ENCODE measurements at places on chromosomes 6 and 20.

DNA sequence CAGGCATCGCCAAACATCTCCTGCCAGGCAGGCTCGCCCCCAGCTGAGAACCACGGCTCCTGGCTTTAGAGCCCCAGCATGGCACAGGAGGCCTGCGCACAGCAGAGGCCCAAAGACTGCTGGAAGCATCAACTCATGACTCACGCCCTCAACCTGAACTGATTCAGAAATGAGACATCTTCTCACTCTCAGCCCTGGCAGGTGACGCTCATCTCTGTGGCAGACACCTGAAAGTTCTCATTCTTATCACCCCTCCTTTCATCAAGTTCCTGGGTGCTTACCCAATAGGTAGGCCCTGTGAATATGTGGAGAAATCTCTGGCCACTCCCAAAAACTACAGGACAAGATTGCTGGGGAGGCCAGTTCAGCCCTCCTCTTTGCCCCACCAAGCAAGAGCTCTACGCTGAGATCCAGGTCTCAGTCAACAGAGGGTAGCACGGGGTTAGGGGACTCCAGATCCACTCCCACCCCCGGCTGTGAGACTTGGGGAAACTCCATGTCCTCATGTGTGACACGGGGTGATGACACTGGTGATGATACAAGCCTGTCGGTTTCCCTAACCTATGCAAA lies 11.3 kb downstream of the NFATC2 start:
- DNase-seq: no peak

GRCh38 chr6:17101422-17102257 lies at the start of gene STMND1:
TSS of gene STMND1 (plus strand) at chr6:17102050. CDS start at chr6:17102258, 208 bp downstream.
- no peak for DNase-seq

DNA sequence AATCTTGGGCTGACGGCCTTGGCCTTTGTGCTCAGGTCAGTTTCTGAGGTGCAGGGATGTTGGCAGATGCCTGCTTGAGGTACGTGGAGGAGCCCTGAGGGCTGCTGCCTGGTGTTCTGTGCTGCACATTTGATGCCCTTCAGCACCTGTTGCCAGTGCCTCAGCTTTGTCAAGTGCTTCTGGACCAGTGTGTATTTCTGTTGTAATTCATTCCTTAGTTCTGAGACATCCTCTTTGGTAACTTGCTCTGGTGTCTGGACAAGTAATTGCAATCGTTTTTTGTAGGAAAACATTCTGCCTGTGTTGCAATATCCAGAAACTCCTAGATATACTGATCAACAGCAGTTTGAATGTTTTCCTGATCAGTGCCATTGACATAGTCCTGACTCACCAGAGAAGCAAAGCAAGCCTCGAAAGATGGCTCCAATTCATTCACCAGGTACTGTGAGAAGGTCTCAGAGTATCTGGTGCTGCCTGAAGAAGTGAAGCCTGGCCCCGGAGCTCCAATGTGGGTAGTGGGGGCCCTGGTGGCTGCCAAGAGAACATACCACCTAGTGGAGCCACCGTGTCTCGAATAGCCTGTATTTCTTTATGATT lies 26.7 kb downstream of the ZNF337 start:
- peak; percentile 84 for DNase-seq

- no peak for DNase-seq
Measured at GRCh38 chr6:144460327-144461095, 175.4 kb downstream of the UTRN start.

- no peak for DNase-seq
Measured at GRCh38 chr6:34338377-34338776, 54.1 kb downstream of the NUDT3 start.

DNA sequence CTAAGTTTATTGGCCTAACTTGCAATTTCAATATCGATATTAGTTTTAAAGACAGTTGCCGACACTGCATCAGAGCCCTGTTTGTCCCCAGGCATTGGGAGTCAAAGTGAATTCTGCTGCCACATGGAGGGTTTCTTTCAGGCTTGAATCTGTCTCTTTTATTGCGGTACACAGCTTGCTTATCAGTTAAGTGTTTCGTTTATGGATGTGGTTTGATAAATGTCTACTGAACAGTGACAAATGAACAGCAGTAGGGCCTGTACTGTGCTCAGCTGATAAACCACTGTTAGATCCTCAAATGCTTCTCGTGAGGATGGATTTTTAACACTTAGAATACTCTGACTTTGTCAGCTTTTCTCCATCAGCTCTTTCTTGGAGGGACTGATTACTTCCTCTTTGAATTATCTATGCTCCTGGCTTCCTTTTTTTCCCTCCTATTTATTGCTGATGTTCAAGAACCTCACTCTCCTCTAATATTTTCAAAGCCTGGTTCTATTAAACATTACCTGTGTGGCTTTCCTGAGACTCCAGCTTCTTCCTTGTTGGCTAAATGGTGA lies 240.8 kb downstream of the PLCB1 start:
- DNase-seq: no peak

DNA sequence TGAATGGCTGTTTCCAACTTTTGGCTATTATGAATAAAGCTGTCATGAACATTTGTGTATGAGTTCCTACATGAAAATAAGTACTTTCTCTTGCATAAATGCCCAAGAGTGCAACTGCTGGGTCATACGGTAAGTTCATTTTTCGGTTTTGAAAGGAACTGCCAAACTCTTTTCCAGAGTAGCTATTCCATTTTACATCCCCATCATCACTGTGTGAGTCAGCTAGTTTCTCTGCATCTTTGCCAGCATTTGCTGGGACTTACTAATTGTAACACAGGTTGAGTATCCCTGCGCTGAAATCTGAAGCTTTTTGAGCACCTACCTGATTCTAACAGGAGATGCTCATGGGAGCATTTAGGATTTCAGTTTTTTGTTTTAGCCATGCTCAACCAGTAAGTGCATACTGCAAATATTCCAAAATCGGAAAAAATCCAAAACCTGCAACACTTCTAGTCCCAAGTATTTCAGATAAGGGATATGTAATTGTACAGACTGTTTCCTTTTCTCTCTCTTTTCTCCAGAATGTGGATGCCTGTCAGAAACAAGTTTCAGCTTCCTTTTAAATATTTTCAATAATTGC lies 118.4 kb downstream of the DTNBP1 start:
- no peak for DNase-seq

DNA sequence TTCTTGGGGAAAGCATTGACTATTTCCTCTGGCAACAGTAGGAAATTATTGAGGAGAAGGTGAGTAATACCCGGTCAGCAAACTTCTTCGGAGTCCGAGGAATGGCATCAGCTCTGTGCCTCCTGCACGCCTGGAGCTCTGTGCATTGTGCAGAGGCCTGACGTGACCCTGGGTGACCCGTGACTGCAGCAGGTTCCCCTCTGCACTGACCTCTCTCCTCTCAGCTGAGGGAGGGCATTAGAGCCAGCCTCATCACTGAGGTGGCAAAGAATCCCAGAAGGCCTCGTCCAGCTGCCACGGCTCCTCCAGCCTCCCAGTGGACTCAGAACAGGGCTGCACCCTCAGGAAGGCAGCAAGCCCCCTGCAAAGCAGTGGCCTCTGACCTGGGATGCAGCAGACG lies 502.9 kb downstream of the CD83 start:
- no peak for DNase-seq

DNA sequence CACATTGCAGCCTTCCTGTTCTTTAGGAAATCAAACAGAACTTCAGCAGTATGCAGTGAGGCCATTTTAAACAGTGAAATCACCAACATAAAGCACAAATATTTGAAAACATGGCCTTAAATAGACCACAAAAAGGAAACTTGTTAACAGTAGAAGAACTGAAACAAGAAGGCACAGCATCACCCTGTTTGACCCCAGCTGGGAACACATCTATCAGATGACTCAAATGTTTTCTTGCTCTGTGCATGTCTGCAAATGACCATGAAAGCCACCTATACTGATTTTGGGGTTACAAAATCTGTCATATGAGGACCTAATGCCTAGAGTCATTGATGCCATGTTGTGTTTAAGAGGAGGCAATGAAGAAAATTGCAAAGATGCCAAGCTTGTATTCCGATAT lies 123.8 kb upstream of the ADGRF1 start:
- peak; percentile 27 for DNase-seq

GRCh38 chr6:112362027-112362795 lies 15.1 kb downstream of the RFPL4B start:
- DNase-seq: no peak

GRCh38 chr6:24323632-24324337 lies 34.1 kb downstream of the DCDC2 start:
- no peak for DNase-seq

GRCh38 chr6:143396497-143397226 lies 53.8 kb downstream of the ADAT2 start:
- DNase-seq: no peak

DNA sequence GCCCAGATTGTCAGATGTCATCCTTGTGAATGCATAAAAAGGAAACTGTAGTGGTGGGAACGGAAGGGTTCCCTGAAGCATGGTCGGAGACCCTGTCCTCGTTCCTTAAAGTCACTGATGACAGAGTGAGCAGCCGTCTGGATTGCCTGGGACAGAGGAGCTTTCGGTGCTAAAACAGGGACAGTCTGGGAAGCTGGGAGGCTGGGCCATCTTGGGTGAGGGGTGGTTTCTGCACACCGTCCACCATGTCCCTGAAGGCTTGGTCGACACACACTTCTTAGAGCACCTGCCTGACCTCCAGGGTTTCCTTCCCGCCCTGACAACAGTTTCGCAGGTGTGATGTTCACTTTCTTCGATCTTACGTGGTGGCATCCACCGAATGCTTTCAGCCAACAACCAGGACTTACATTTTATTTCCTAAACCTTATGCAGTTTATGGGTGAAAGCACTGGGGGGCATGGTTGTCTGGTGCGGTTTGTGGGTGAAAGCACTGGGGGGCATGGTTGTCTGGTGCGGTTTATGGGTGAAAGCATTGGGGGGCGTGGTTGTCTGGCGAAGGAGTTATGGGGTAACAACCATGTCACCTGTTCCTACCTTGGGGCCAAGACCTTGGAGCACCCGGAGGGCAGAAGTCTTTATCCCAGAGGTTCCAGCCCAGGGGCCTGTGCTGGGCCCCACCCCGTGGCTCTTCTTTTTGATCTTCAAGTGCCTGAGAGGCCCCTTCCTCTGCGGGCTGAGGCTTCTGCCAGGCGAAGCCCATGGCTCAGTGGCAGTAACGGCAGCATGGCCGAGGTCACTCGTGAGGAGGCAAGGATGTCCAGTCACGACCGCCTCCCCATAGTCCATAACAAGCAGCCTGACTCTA lies 81.7 kb upstream of the FRMD1 start:
- DNase-seq: no peak

- DNase-seq: no peak
Measured at GRCh38 chr20:58699623-58700107, 7.1 kb downstream of the NPEPL1 start.

GRCh38 chr20:50784464-50784863 lies 10.4 kb upstream of the BCAS4 start:
- no peak for DNase-seq

GRCh38 chr6:108690326-108691049 lies 129.8 kb downstream of the FOXO3 start:
- peak; percentile 79 for DNase-seq

DNA sequence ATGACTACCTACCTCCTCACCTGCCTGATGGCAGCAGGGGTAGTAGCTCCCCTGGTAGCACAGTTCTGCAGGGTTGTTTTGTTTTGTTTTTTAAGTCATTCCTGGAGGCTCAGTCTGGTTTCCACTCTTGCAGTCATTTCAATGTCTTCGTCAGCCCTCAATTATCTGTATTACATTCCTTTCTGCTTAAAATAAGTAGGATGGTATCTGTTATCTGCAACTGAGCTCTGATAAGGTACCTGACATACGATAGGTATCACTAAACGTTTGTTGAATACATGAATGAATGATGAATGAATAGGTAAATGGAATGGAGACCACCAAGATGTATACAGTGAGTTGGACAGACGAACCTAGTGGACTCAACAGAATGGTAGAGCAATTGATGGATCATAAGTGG lies 7.2 kb upstream of the CLPSL2 start:
- no peak for DNase-seq

GRCh38 chr6:26033085-26033940 lies 53.9 kb upstream of the HFE start:
- peak; percentile 99 for DNase-seq

DNA sequence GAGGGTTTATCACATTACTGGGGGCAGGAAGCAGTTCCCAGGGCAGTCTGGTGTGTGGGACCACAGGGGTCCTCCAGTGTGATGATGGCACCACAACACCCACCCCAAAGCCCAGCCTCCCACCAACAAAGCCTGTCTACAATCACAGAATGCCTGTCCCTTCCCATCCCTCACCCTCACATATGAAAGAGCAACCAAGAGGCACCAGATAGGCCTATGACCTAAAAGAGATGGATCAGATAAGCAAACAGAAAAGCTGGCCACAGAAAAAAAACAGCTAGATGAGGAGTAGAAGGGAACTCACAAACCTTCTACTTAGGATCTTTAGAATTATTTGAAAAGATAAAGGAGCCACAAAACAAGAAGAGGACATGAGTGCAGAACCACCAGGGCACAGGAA lies 54.3 kb downstream of the SERAC1 start:
- DNase-seq: no peak

DNA sequence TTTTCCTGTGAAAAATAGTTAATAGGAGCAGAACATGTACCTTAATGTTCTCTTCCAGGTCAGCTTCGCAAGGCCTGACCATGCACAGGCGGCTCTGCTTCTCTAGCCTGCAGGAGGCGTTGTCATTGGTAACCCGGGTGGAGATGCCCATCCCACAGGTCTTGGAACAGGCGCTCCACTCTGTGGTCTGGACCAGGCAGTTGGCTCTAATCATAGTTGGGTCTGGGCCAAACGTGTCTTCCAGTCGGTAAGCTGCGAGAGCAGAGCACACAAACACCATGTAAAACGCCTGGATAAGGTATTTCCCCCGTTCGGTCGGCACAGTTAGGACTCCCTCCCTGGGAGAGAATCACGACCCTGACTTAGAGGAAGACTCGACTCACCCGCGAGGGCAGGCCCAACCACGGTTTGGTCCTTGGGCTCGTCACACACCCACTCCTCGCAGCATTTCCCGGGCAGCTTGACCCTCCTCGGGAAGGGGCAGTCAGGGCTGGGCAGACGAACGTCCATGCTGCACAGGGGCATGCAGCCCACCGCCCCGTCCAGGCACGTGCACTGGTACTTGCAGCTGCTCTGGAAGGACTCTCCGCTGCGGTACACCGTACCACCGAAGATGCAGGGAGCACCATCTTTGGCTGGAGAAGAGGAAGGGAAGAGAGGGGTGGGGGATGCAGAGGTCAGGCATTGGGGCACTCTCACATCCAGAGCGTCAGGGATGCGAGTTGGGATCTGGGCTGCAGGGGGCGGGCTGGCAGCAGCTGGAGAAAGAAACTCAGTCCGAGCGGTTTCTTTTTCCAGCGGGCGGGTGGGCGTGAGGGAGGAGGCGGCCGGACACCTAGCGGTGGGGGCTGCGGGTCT lies 1.0 kb downstream of the CCN2 start:
- DNase-seq: peak; percentile 87

DNA sequence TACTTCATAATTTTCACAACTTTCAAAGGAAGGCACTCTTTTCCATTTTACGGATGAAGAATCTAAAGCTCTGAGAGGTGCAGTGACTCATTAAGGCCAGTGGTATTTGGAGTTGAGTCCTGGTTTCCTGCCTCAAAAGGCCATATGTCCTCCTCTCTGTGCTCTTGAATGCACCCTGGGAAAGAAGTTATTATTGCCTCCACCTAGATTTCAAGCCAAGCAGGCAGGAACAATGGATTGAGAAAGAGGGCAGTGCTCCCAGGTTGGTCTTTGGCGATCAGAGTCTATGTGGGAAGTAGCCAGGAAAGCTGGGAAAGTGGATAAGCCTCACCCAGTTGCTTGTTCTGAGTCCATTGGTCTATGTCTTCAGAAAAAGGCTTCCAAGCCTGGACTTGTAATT lies 165.0 kb downstream of the MAFB start:
- DNase-seq: no peak

- no peak for DNase-seq
Measured at GRCh38 chr20:46056027-46056833, 27.2 kb downstream of the SLC12A5 start.

Measured in HCEC 1CT (cell line).